HCEC 1CT (cell line): ENCODE measurements at places on chromosomes 7 and 10.
A peak's percentile ranks its signal among the peaks of the same experiment; 100 is the strongest.

- DNase-seq: no peak
These were observed 1079.3 kb upstream of the LRRTM3 start for GRCh38 chr10:65846541-65846940.

DNA sequence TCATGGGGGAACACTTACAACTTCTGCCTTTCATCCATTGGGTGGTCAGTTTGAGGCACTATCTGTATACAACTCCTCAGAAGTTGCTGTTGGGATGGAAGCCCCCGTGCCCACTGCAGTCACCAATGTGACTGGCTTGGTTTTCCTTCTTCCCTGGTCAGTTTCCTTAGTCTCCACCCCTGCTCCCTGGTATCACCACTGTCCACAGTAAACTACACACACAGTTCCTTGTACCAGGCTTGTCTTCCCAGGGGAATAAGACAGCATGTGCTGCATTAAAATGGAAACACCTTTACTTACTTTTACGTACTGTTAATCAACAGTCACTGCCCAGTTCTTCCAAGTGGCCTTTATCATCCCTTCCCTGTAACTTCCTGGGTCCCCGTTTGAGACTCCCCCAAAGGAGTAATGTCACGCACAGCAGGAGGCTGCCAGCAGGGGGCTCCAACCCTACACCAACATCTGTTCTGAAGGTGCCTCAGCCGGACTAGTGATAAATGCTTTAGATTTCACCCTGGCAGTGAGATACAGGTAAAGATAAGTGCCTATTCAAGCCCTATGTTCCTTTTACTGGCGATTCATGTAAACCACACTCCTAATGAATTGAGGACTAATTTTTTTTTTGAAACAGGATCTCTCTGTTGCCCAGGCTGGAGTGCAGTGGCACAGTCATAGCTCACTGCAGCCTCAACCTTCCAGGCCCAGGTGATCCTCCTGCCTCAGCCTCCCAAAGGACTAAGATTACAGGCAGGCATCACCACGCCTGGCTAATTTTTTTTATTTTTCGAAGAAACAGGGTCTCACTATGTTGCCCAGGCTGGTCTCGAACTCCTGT, 45.3 kb upstream of the PIK3AP1 start:
- DNase-seq: peak; percentile 64

DNA sequence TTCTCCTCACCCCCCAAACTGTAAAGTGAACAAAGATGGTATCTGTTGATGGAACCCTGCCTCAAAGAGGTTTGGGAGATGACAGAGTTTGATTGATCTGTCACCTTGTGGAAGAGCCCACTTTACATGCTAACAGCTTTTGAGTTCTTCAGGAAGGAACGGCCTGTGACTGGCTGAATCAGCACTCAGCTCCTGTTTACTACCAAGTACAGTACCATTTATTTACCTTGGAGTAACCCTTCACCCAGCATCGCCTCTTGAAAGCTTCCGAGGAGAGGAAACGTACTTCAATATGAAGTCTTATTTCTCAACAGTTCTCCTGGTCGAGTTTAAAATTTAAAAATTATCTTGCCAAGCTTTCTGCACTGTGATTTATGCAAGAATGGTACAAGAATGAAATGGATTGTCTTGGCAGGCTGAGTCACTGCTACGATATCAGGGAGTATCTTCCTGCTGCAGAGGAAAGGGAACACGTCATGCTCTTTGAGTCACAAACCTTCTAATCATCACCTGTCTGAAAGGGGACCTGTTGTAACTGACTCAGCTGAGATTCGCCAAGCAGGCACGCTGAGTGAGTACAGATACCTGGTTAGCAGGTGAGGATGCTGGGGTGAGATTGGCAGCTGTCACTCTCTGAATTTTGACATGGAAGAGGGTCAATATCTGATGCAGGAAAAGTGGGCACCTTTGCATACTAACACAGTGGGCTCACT, 30.1 kb downstream of the KLF6 start:
- DNase-seq: peak; percentile 87

- DNase-seq: no peak
These were observed 187.4 kb upstream of the MGMT start for GRCh38 chr10:129279446-129280154.

GRCh38 chr10:123772645-123773508, 106.7 kb downstream of the GPR26 start:
- DNase-seq: no peak

- DNase-seq: no peak
These were observed 161.7 kb upstream of the LYZL1 start for GRCh38 chr10:29127037-29127700.

DNA sequence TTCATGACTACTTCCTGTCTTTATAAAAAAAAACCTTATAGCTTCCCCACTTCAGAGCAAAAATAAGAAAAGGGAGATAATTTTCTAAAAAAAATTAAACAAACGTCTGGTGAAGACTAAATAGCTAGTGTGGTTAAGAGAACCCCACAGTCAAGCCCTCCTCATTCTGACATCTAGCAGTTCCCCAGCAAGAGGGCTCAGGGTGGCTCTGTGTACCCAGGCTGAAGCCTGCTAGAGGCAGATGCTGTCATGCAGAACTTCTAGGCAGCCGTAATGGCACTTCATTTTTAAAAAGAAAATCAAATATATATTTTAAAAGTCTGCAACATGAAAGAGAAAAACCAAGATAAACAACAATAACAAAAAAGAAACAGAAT, 223.1 kb upstream of the KLF14 start:
- no peak for DNase-seq

- DNase-seq: peak; percentile 37
These were observed 4.6 kb upstream of the TBC1D12 start for GRCh38 chr10:94397549-94398370.

DNA sequence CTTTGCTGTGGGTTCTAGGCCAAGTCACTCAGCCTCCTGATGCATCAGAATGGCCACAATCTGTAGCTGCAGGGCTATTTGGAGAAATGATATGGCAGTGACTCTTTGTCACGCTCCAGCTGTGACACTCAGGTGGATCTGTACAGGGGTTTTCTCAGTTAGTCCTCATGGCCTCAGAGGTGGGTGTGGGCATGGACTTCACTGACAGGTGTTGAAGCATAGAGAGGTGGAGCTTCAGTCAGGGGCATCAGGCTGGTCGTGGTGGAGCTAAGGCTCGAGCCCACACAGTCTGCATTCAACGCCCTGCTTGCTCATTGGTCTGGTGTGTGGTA, 21.2 kb downstream of the PALD1 start:
- no peak for DNase-seq

- peak; percentile 67 for DNase-seq
These were observed 16.2 kb downstream of the KIFBP start for GRCh38 chr10:69004821-69005220.
